Astrocyte (in vitro differentiated cells and primary cell): ENCODE measurements at places on chromosomes 11 and 22. TPM values are rescaled to one million over a fixed set of nuclear protein-coding genes. Genes with fewer than 3 reads are reported as not detected.
A peak's percentile ranks its signal among the peaks of the same experiment; 100 is the strongest.

DNA sequence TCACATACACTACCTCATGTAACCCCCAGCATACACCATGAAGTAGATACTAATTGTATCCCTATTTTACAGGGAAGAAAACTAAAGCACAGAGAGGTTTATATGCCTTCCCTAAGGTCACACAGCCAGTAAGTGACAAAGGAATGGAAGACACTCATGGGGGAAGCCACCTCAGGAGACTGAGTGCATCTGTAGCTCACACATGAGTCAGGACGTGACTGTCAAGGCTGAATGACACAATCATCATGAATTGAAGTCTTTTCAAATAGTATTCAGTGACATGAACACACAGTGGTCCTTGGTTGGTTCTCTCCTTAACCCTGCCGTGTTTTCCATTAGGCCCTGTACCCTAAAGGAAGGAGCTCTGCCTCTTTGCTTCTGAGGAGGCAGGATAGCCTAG, 463.0 kb downstream of the NTM start:
- DNase-seq: no peak

DNA sequence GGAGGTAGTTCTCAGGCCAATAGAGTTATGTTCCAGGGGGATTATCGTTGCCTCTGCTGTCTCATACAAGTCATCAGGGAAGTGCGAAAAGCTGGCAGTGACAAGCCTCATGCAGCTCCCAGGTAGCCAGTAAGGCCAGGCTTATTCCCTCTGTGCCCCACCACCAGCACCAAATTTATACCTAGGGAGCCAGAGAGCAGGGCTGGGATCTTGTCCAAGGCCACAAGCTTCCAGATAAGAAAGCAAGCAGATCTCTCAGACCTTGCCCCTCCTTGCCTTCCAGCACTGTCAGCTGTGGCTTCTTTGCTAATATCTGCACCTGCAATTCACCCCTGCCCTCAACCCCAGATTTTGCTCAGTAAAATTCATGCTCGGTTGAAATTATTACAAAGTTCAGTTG, 206.3 kb upstream of the FAT3 start:
- DNase-seq: no peak

- DNase-seq: peak; percentile 7
Measured at GRCh38 chr11:113105592-113105991, 144.4 kb downstream of the NCAM1 start.

- DNase-seq: no peak
Measured at GRCh38 chr11:67484847-67485311, 2.1 kb downstream of the AIP start.

GRCh38 chr11:15038963-15039362, 34.4 kb upstream of the CALCB start:
- no peak for DNase-seq

- DNase-seq: peak; percentile 75
Measured at GRCh38 chr11:67054836-67055523, 1.7 kb upstream of the RHOD start.

DNA sequence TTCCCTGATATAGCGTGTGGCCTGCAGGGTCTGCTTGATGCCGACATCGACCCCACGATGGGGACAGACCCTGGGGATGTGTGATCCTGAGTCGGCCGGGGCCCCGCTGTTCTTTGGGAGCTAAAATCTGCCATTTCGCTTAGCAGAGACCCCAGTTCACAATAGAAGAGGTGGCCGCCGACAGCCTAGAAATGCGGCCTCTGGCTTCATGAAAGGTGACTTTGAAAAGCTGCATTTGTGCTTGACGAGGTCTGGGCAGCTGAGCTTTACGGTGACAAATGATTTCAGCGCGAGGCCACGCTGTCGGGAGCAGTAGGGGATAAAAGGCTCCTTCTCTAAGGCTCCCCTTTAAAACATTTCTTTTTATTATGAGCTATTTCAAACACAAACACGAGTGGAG, 71.7 kb downstream of the RPS6KA4 start:
- no peak for DNase-seq

- no peak for DNase-seq
Measured at GRCh38 chr11:119722281-119722794, 6.7 kb downstream of the NECTIN1 start.

GRCh38 chr11:113906038-113906437, 1.4 kb downstream of the HTR3B start:
- DNase-seq: no peak

- DNase-seq: no peak
Measured at GRCh38 chr22:35212996-35213395, 44.3 kb upstream of the HMGXB4 start.

DNA sequence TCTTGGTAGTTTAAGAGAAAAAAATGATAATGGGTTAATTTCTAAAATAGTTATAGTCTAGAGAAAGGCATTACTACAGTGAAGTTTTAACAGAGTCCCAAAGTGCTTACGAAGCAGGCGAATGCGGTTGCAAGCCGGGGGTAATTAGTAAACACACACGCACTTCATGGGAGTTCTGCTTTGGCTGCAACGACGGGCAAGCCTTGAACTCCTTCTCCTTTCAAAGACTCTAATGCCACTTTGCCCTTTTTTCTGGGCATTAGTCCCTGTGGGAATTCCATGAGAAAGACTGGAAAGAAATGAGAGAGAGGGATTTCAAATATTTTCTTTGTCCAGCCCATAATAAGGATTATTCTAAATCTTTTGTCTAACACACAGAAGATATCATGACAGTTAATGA, 66.1 kb downstream of the TENM4 start:
- DNase-seq: no peak

GRCh38 chr11:70205049-70205725, 2.1 kb downstream of the FADD start:
- DNase-seq: peak; percentile 26

GRCh38 chr11:34926101-34926830, 9.8 kb downstream of the PDHX start:
- DNase-seq: peak; percentile 33

GRCh38 chr11:35529971-35530495, 4.6 kb upstream of the PAMR1 start:
- peak; percentile 98 for DNase-seq

DNA sequence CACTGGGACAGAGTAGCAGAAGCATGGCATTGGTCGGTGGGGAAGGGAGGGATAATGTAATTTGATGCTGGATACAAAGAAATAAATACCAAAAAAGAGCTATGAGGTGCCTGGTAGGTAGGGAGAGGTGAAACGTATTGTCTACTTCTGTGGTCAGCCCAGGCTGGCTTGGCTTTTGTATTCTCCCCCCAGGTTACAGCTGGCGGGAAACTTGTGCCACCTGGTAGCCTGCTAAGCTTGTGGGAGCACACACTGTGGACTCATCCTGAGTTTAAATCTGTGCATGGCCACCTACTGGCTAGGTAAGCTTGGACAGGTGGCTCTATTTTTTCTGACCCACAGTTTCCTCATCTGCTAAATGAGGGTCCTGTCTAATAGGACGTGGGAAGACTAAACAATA, 165.2 kb upstream of the E2F8 start:
- DNase-seq: no peak

GRCh38 chr22:49968831-49969661, 8.5 kb downstream of the PIM3 start:
- no peak for DNase-seq

DNA sequence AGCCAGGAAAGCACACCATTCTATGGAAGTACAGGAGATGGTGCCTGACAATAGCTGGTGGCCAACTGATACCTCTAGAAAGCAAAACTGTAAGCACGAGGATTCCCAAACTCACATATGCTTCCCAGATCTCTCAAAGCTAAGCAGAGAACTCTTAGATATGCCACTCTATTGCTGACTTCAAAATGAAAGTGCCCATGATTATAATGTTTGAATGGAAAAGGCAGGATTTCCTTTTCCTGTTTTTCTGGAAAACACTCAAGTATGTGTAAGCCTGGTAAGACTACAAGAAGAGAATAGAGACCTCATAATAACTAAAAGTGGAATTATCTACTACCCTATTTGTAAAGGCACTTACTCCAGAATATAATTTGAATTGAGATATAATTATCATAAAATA, 2.6 kb upstream of the CARD18 start:
- no peak for DNase-seq

GRCh38 chr11:44729063-44729462, 2.3 kb downstream of the TSPAN18 start:
- no peak for DNase-seq

GRCh38 chr11:69403556-69404215, 77.8 kb upstream of the LINC01488 start:
- peak; percentile 32 for DNase-seq

DNA sequence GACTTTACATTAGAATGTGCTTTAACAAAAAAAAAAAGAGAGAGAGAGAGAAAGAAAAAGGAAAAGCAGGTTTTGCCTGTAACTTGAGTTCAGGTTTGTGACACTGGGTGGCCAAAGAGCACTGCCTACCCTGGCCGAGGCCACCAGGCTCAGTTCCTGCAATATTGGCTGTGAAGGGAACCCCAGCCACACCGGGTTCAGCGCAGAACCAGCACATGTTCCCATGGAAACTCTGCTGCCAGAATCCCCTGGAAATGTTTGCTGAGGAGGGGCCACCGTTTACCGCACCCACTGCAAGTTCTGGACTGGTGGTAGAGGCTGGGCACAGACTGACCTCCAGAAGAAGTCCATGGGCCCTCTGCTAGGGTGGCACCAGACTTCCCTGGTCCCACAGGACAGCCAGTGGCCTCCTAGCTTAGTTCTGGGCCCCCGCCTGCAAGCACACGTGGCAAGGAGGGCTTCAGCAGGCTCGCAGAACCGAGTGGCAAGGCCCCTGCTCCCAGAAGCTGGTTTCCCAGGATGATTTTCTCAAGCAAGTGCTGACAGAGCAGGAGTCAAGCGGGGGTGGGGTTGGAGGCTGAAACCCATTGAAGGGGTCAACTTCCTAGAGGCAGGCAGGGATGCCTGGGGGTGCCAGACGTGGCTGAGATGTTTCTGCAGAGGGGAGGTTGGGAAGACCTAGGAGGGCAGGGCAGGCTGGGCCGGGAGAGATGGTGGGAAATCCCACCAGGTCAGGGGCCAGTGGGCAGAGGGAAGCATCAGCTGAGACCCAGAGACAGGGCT, 51.2 kb downstream of the NFAM1 start:
- no peak for DNase-seq

- DNase-seq: peak; percentile 40
Measured at GRCh38 chr11:132992838-132993631, 539.3 kb downstream of the OPCML start.

DNA sequence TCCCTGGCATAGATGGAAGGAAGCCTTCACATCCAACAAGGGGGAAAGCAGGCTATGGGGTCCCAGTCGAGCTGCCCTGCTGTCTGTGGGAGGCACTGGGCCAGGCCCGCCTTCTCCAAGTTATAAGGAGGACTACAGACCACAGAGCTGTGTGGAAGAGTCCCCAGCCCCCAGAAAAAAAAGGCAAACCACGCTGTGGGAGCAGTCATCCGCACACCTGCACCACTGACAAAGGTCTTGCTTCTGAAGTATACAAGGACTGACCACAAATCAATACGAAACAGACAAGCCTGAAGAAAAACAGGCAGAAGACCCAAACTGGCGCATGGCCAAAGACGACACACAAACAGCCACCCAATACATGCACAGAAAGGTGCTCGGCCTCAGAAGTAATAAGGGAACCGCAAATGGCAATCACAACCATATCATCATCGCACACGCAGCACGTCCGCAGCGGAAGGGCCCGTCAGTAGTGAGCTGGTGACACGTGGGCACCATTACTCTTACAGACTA, 384.1 kb downstream of the CTTN start:
- DNase-seq: no peak

DNA sequence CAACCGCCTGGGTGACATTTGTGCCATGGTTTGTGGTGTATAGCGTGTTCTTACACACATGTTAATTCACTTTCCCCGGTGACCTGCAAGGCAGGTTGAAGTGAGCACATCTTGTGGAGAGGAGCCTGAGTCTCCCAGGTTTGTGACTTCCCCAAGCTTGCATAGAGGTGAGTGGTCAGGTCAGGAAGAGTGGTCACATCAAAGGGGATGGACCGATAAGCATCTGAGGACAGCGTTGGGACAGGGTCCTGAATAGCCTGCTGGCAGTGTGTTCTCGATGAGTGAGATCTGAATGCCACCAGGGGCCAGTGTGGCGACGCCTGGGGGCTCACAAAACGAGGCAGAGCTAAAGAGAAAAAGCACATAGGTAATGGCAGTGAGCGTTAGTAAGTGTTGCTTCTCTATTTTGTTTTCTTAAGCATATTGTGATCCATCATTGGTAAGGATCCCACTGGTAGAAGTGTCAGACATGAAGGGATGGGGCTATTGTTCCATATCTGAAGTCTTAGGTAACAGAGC, 154.6 kb downstream of the GRIK4 start:
- no peak for DNase-seq

GRCh38 chr11:61976420-61976800, 9.0 kb upstream of the FTH1 start:
- no peak for DNase-seq

- DNase-seq: no peak
Measured at GRCh38 chr11:9887472-9887871, 223.6 kb downstream of the SWAP70 start.

- peak; percentile 4 for DNase-seq
Measured at GRCh38 chr11:58805065-58805464, 39.4 kb downstream of the GLYATL2 start.

- DNase-seq: no peak
Measured at GRCh38 chr22:40108396-40108795, 69.3 kb upstream of the TNRC6B start.

DNA sequence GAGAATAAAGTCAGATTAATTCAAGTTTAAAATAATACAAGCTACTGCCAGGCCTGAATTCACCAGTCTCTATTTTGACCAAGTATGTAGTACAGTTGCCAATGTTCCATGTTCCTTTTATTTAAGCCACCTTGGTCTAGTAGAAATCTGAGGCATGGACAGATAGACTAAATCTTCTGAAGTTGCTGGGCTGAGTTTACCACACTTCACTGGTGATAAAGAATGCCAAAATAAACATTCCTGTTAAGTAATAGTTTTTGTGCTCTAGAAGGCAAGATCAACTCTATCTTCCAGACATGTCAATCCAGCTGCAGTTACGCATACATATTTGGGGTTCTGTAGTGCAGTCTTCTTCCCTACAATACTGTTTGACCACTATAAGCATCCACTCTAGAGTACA, 83.9 kb upstream of the C11orf87 start:
- peak; percentile 71 for DNase-seq

DNA sequence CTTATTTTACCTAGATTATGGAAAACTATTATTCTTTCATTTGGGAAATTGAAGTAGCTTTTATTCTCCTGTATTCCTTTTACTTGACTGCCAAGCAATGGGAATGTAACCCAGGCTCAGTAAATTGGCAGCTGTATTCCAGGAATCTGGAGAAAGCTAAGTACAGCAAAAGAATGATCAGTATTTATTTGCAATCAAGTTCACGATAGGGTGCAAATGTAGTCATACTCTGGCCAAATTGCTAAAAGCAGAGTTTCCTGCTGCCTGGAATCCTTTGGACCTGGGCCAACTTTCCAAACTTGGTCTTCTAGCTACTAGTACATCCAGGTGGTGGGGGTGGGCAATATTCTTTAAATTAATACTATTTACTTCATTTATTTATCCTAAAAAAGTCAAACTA, 286.0 kb upstream of the CTSC start:
- DNase-seq: peak; percentile 43

RASGRP2 gene
- 3.9 and 5.4 TPM in 2 replicates for total RNA-seq

GRM5 gene
- 0.30 and 0.70 TPM in 2 replicates for total RNA-seq

DBX1 gene
- not detected in 2 replicates for total RNA-seq

P2RY2 gene
- total RNA-seq: 0.12 and 0.30 TPM in 2 replicates

KDELR3 gene
- total RNA-seq: 72.6 and 96.0 TPM in 2 replicates

LRRC56 gene
- total RNA-seq: 0.82 and 1.8 TPM in 2 replicates

MRGPRX3 gene
- not detected in 2 replicates for total RNA-seq

GNG3 gene
- 0.46 TPM in 1 of 2 replicates, not detected in the other for total RNA-seq

PRODH gene
- 1.2 and 1.4 TPM in 2 replicates for total RNA-seq

PHF21B gene
- total RNA-seq: 6.0 and 6.3 TPM in 2 replicates

GVQW3 gene
- total RNA-seq: 2.0 TPM in 2 replicates

OR8H3 gene
- total RNA-seq: not detected in 2 replicates

FAM227A gene
- total RNA-seq: 2.3 and 3.4 TPM in 2 replicates

DERL3 gene
- 0.70 and 0.82 TPM in 2 replicates for total RNA-seq

THRSP gene
- not detected in 2 replicates for total RNA-seq

GRIK4 gene
- total RNA-seq: 2.2 and 3.9 TPM in 2 replicates
